Activated naive CD4-positive, alpha-beta T cell treated with anti-CD3 and anti-CD28 coated beads, Interleukin-2, amount 10 ng/mL, durations not matched to agents 5 hours and 36 hours (primary cell): ENCODE measurements at places on chromosomes 3 and 15. TPM values are rescaled to one million over a fixed set of nuclear protein-coding genes. Genes with fewer than 3 reads are reported as not detected.

The KLHDC8B gene
- total RNA-seq, result 2.5 TPM

The MINAR1 gene
- total RNA-seq, result 0.33 TPM

The CHRM5 gene
- total RNA-seq, result not detected

The PIERCE2 gene
- 0.35 TPM for total RNA-seq

The GCNT3 gene
- total RNA-seq, result not detected
